ENCODE measurements at places on chromosomes 4 and X.
A peak's percentile ranks its signal among the peaks of the same experiment; 100 is the strongest.

DNA sequence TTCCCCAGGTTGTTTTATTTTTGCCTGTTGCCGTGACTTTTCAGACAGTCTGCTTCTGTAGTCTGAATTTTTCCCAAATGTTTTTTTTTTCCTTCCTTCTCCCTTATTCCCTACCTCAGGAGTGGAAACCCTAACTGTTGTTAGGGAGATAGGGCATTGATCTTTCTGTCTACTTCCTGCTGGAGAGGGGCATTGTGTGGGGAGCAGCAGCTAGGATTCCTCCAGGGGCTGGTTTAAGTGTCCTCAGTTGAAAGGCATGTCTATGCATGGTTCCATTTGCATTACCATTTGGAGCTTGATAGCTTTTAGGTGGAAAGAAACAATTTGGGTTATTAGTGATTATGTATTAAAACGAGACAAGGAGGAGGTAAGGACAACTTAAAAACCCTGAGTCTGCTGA is 383.9 kb downstream of the DCAF12L2 start:
- DNase-seq = no peak

GRCh38 chr4:153483432-153484418 is 17.6 kb downstream of the TMEM131L start:
- no peak for DNase-seq

- DNase-seq = peak; percentile 41
Measured at GRCh38 chr4:62640296-62640695, 1440.2 kb downstream of the ADGRL3 start.

DNA sequence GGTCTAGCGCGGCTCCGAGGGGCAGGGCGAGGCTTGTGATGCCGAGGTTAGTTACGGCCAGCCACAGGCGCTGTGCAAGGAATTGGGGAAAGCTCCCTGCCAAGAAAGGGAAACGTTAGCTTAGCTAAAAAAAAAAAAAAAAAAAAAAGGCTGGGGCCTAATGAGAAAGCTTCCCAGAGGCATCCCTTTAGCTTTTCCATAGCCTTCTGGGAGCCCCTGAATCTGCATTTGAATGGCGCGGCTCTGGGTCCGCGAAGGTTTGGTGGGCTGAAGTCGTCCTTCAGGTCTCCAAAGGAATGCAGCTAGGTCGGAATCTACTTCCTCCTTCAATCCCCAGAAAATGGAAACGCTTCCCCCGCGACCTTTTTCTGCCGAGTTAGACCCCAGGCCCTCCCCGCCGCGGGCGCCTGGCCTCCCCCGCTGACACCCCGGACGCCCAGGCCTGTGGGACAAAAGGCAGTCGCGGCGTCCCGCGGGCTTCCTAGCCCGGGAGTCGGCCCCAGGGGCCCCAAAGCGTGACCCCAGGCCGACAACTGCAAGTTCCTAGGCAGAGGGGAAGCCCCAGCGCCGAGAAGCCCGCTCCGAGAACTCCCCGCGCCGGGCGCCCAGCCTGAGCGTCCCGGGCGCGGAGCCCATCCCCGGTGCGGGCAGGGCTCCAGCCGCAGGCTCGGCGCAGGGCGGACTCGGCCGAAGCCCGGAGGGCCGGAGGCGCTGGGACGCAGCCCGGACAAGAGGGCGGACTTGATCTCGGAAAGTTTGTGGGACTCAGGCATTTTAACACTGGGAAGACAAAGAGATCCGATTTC is 605 bp upstream of the FAT1 start:
- DNase-seq = peak; percentile 50

DNA sequence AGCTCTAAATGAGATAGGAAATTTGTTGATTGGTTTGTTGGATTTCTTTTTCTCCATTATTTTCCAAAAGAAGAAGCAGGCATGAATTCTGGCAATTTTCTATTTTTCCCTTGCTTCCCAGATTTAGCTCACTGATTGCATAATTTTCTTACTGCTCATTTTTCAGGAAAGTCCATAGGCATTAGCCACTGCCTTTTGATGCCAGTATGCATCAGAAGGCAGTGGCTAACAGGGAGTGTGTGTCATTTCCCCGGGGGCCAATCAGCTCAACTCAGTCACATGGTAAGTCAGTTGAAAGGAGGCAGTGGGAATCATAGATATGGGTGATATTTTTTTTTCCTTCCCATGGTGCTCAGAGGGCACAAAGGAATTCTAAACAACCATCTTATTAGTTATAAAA is 156.7 kb downstream of the TRIML1 start:
- DNase-seq = peak; percentile 81
